ENCODE measurements at places on chromosomes 7 and 10. TPM values are rescaled to one million over a fixed set of nuclear protein-coding genes. Genes with fewer than 3 reads are reported as not detected.
A peak's percentile ranks its signal among the peaks of the same experiment; 100 is the strongest.

DNA sequence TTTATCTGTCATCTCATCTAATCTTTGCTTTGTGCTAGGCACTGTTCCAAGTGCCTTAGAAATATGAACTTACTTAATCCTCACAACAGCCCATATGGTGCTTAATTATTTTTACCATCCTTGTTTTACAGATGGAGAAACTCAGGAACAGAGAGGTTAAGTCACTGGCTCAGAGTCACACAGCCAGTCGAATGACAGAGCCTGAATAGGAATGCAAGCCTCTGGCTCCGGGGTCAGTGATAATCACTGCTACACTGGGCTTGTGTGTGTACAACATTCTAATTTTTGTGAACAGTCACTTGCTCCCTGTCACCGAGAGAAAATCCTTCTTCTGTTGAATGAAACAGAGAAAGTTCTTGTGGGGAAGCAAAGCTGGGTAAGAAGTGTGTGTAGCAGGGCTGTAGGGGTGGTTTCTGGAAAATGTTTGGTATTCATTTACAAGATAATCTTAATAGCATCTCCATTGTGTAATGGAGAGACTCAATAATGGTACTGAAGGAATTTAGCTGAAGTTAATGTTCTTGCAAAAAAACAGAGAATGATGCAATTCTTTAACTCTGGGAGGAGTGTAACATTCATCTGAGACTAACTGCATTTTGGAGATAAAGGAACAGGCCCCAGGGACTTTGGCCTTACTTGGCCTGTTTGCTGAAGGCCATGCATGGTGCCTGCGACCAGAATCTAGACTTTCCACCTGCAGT is 290.6 kb downstream of the FRMD4A start:
- no peak for DNase-seq

GRCh38 chr7:153386556-153386955 is 627.0 kb downstream of the ACTR3B start:
- DNase-seq, result no peak

GRCh38 chr7:24801883-24802282 is 44.6 kb upstream of the GSDME start:
- DNase-seq, result no peak

DNA sequence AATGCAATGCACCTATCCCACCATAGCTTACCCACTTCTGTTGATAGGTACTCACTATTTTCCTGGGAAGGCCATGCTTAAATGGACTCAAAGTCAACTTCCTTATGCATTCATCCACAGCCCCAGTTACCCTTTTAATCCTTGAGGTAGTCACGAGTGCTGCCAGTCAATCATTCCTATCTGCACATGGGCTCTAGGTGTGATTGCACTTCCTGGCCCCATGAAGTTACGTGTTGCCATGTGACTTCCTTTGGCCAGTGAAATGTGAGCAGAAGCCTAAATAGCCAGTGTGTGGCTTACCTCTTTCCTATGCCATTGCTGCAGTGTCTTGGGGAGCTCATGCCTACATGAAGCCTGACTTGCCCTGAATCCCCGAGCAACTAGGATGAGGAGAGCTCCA is 23.5 kb upstream of the EIF5AL1 start:
- no peak for DNase-seq

GRCh38 chr10:78288663-78289062 is 255.0 kb downstream of the RPS24 start:
- no peak for DNase-seq

GRCh38 chr10:74936577-74937265 is 110.3 kb downstream of the KAT6B start:
- peak; percentile 33 for DNase-seq

DNA sequence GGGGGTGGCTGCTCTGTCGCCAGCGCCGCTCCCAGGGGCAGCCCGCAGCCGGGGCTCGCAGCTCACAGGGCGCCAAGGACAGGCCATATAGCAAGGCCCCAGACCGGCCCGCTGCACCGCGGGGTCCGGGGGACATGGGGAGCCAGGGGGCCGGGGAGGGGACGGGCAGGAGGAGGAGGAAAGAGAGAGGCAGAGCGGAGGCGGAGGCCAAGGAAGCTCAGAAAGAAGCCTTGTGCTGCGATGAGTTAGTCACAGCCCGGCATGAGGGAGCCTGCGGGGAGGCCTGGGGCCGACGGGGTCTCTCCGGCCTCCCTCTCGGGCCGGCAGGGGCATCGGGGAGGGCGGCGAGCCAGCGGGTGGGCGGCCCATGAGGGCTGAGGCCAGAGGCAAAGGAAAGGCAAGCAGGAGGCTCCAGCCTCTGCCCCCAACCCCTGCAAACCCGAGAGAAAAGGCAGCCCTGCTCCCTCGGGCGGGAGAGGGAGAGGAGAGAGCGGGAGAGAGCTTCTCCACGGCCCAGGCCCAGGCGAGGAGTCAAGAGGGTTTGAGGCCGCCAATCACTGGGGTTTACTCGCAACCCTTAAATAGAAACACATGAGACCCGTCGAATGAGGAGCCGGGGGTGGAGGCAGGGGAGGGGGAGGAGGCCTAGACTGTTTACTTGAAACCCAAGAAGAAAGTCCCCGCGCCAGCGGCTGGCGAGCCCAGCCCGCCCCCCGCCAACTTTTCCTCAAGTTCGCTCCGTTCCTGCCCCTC is 167.9 kb downstream of the NEURL1 start:
- DNase-seq, result peak; percentile 85

DNA sequence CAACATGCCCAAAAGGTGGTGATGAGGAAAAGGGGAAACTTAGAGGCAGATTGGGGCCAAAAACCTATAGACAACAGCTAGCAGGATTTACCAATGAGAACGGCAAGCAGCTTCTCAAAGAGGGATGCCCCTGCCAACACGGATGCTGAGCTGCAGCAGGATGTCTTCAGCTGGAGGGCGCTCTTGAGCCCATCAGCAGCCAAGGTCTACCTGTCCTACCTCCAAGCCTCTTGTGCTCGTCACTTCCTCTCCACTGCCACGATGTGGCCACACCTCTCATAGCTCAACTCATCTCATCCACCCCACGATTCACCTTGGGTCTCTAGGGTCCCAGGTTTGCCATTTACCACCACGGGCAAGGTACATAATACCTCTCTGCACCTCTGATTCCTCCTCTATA is 36.5 kb downstream of the DLG5 start:
- DNase-seq, result no peak

- DNase-seq, result no peak
Observed at GRCh38 chr7:151819866-151820265, 57.0 kb downstream of the PRKAG2 start.

GRCh38 chr10:79130846-79131245 is 62.1 kb downstream of the ZMIZ1 start:
- no peak for DNase-seq

- DNase-seq, result peak; percentile 63
Observed at GRCh38 chr7:140342727-140343514, 55.4 kb downstream of the SLC37A3 start.

GRCh38 chr10:116809483-116810119 is 39.7 kb upstream of the ENO4 start:
- DNase-seq, result peak; percentile 19

- no peak for DNase-seq
Observed at GRCh38 chr7:45638916-45639315, 64.7 kb downstream of the ADCY1 start.

- DNase-seq, result no peak
Observed at GRCh38 chr7:131021460-131021859, 287.5 kb upstream of the KLF14 start.

GRCh38 chr10:102113956-102114857 is 6.0 kb downstream of the LDB1 start:
- DNase-seq, result no peak

DNA sequence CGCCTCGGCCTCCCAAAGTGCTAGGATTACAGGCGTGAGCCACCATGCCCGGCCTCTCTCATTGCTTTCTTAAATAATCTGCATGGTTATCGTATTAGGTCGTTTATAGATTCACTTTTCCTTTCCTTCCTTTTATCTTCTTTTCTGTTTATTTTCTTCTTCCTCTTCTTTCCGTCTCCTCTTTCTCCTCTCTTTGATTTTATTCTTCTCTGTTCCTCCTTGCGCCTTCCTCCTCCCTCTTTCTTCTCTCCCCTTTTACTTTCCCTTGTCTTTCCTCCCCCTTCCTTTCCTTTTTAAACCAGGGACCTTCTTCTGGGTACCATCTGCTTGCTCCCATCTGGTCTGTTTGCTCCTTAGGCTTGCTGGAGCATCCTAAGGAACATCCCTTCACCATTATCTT is 18.6 kb downstream of the MLLT10 start:
- no peak for DNase-seq

DNA sequence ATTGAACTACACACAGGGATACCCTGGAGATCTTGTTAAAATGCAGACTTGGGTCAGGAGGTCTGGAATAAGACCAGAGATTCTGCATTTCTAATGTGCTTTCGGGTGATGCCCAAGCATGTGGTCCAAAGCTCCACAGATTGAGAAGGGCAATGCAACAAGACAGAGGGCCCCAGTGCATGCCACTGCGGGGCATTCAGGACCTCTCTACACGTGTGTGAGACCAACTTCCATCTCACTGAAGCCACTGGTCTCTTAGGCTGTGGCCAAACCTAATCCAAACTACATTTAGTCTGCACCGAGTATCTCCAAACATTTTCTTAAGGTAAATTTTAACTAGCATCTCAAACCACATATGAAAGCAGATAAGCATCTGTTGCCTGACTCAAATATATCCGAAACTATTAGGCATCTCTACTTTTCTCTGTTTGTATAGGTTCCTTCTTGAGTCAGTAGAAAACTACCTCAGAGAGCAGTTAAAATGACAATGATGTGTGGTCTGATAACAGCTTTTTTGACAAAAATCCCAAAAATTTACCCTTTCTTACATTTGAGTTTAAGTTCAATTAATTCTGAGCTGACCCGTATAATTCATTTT is 107.5 kb downstream of the ELMO1 start:
- no peak for DNase-seq

Gene AGBL3
- polyA plus RNA-seq, result 13.6 TPM

Gene CELF2
- polyA plus RNA-seq, result 60.1 TPM

Gene CLEC2L
- polyA plus RNA-seq, result 0.45 TPM

Gene CDH23
- polyA plus RNA-seq, result 5.6 TPM

Gene OAT
- polyA plus RNA-seq, result 82.9 TPM

Gene HTR7
- polyA plus RNA-seq, result 0.25 TPM

Gene CYCS
- polyA plus RNA-seq, result 60.4 TPM

Gene SPDYE9
- polyA plus RNA-seq, result 1.2 TPM

Gene GATA3
- 2.9 TPM for polyA plus RNA-seq

Gene SLC26A4
- 1.3 TPM for polyA plus RNA-seq

Gene SFTPA1
- polyA plus RNA-seq, result 76.0 TPM

All from left lung (tissue), 14 donors.